ENCODE measurements at places on chromosomes 7 and 10.
A peak's percentile ranks its signal among the peaks of the same experiment; 100 is the strongest.

DNA sequence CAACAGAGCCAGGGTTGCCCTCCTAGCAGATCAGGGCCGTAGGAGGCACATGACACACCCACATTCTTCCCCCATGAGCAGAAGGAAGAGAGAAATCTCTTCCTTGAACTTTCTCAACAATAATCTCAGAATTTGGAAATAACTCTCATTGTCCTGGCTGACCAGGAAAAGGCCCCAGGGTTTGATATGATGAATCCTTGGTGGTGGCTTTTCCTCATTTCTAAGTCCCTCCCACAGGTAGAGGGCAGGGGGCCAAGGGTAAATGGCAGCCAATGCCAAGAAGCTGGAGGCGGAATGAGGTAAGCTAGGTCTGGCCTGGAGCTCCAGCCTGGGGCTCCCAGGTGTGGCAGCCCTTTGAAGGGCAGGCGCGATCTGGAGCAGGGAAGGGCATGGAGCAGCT, 67.8 kb downstream of the GRB10 start:
- DNase-seq, result no peak

DNA sequence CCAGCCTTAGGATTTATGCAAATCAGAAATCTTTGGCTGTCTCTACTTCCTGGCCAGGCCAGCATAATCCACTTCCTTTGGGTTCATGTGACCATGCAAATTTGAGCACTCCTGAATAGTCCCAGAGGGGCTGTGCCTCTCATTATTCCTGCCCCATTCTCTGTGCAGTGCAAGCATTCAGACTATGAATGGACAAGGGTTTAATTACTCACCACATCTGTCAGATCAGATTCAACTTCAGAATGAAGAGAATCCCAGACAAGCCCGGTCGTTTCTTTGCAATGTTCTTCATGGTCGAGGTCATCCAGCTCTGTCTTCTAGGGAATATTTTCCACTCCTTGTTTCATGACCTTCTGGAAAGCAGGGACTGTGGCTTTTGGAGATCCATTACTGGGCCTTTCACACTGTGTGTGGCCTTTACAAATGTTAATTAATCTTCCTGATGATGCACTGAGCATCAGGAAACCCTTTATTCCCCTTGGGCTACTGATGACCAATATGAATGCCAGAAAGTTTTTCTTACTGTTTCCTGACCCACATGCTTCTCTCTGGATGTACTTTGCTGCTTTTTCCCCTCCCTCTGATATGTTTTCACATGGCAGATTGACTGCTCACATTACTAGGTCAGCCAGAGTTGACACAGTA, 217.6 kb upstream of the TCF7L2 start:
- DNase-seq, result peak; percentile 52

- no peak for DNase-seq
Measured at GRCh38 chr10:48284002-48284546, 9.6 kb upstream of the FRMPD2 start.

DNA sequence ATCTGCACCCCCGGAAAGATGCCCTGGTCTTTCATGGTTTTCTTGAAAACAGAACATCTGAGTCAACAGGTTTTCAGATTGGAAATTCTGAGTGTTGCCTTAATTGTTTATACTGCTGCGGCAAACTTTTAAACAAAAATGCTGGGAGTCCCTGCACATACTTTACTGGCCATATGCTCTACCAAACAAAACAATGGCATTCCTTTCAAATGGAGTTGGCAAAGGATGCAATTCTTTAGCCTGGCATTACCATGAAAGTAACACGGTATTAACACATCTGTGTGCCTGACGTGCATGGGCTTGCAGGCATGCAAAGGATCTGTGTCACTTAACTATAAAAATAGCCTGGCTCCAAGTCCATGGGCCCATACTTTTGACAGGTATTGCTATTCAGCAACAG, 4.2 kb downstream of the INHBA start:
- DNase-seq, result peak; percentile 63

DNA sequence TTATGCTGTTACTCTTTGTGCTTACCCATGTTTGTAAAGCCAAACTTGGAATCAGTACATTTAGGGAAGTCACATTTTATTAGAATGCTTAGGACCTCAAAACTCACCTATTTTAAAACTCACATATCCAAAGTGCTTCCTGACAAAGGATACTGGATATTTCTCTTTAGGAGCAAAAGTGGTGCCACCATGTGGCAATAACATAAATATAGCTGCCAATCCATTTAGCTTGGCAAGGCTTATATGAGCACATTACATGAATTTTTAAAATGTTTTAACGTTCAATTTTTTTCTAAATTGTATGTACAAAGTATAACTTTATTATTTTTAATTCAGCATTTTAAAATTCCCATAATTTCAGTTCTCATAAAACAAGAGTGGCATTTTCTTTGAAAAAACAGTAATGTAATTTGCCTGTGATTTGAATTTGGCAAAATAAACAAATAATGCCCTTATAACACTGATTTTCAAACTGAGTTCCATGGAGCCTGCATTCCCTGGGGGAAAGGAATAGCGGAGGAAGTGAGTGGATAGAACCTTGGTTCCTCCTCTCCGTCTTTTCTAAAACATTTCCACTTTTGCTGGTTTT, 75.4 kb downstream of the HDAC9 start:
- DNase-seq, result peak; percentile 80

DNA sequence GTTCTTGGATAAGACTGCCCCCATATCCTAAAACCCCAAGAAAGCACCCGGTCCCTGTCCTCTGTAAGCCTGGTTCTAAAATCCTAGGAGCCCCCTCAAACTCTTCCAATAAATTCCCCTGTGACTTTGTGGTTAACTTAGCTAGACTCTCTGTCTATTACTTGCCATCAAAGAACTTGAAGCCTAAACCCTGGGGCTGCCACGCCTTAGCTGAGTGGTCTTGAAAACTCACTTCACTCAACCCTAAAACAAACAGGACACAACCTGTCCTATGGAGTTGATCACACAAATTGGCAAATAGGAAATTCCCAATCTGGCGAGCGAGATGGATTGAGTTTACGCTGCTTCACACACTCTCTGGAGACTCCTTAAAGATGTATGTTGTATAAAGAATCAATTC, 191.4 kb upstream of the SVIL start:
- no peak for DNase-seq

- DNase-seq, result no peak
Measured at GRCh38 chr10:82313401-82313800, 438.4 kb downstream of the NRG3 start.

GRCh38 chr10:5402798-5403197, 1.8 kb downstream of the TUBAL3 start:
- no peak for DNase-seq

DNA sequence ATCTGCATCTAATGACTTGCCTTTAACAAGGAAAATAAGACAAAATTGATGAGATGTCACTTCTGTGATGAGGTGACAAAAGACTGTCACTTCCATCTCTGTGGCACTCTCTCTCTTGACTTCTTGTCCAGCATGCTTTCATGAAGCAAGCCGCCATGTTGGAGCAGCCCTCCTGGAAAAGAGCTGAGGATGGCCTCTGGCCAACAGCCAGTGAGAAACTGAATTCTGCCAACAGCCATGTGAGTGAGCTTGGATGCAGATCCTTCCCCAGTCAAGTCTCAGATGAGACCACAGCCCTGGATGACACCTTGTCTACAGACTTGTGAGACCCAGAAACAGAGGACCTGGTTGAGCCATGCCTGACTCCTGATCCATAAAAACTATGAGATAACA, 412.6 kb upstream of the SHH start:
- DNase-seq, result no peak

- DNase-seq, result peak; percentile 60
Measured at GRCh38 chr7:727104-727805, at the start of gene PRKAR1B. Gene PRKAR1B (minus strand): TSS chr7:727281. CDS start chr7:711505, 15,776 bp downstream.

DNA sequence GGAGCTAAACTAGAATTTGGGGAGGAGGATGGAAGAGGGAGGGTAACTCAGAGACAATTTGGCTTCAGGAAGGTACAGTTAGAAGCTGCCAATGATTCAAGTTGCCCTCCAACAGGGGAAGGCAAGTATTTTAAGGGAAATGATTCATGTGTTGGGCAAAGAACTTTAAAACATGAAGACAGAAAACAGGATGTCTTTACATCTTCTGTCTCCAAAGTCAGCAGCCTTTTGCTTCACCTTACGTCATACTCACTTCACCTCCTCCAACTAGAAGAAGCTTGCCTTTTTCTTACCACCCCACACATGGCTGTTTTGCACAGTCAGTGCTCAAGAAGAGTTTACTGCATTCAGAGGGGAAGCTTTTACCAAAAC, 36.1 kb downstream of the PPP1R3C start:
- peak; percentile 54 for DNase-seq
